Activated naive CD8-positive, alpha-beta T cell treated with anti-CD3 and anti-CD28 coated beads for 36 hours (primary cell): ENCODE measurements at places on chromosomes 6 and 20. TPM values are rescaled to one million over a fixed set of nuclear protein-coding genes. Genes with fewer than 3 reads are reported as not detected.

The ACTL10 gene
- total RNA-seq: 4.1 TPM

The CYP21A2 gene
- total RNA-seq: not detected

DNA sequence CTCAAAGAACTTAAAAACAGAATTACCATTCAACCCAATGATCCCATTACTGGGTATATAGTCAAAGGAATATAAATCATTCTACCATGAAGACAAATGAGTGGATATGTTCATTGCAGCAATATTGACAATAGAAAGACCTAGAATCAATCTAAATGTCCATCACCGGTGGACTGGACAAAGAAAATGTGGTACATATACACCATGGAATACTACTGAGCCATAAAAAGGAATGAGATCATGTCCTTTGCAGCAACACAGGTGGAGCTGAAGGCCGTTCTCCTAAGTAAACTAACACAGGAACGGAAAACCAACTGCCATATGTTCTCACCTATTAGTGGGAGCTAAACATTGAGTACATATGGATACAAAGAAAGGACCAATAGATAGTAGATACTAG, 576.7 kb upstream of the CITED2 start:
- no peak for DNase-seq
- no peak overlapping the region for H3K4me3 ChIP-seq
- peaks cover 1% of the 10 kb centered on the region for H3K36me3 ChIP-seq

DNA sequence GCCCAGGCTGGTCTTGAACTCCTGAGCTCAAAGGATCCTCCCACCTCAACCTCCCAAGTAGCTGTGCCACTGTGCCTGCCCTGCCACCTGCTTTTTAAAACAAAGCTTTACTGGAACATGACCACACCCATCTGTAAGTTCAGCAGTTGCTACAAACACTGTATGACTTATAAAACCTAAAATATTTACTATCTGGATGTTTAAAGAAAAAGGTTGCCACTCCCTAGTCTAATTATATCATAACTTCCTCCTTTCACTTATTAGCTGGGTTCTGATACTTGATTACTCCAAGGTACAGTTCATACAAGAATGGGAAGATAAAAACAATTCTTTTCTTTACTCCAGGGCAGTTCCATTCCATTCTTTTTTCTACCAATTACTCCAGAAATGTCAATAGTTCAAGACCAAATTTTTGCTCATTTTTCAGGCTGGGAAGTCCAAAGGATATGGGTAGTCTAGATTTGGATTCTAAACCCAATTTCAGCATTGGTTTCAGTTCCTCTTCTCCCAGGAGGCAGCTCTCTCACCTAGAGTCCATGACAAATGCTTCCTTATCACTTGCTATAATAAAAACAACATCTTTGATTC, 63.1 kb downstream of the SEC63 start:
- H3K27me3 ChIP-seq: no peaks in the 10 kb centered on the region
- H3K4me1 ChIP-seq: no peaks in the 10 kb centered on the region
- H3K36me3 ChIP-seq: peaks cover 49% of the 10 kb centered on the region
- H3K4me3 ChIP-seq: no peak overlapping the region
- H3K27ac ChIP-seq: no peak overlapping the region

DNA sequence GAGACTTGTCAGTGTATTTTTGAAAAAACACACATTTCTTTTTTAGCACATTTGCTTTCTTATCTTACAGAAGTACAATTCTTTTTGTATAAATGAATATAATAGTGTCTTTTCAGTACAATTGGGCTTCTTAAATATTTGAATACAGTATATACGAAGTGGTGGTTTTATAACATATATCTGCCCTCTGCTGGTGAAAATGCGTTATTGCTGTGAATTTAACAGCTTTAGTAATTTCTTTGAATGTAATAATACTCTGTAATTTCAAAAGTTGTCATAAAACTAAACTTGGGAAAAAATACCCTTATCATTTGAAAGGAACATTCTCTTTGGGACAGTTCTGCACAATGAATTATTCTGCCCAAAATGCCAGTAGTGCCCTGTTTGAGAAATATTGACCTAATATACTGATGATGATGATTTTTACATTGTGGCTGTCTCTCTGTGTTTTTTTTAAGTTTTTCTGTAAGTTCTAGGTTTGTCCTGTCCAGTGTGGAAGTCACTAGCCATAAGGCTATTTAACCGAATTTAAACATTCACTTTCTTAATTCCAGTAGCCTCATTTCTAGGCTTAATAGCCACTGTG, 19.0 kb downstream of the SMAP1 start:
- no peak overlapping the region for H3K4me3 ChIP-seq
- H3K36me3 ChIP-seq: peaks cover 8% of the 10 kb centered on the region
- H3K4me1 ChIP-seq: peaks cover 44% of the 10 kb centered on the region
- no peak for DNase-seq

DNA sequence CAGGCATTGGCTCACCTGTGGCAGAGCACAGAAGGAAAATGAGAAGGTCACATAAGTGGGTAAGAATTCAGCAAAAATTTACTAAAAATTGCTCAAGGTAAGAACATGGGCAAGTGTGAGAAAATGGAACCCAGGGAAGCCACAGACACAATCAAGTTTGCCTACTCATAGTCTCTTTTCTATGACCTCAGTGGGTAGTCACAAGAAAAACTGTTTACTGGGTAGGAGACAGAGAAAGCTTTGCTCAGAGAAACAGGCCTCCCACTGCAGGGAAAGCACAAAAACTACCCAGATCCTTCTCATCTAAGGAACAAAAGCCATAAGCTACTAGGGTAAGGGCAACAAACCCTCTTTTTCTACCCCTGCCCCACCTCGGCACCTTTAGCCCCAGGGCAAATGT, 35.2 kb downstream of the FAM184A start:
- H3K4me1 ChIP-seq: peaks cover 6% of the 10 kb centered on the region
- H3K27me3 ChIP-seq: no peaks in the 10 kb centered on the region
- no peaks in the 10 kb centered on the region for H3K36me3 ChIP-seq
- no peak overlapping the region for H3K4me3 ChIP-seq
- DNase-seq: no peak

GRCh38 chr6:117771403-117771802, 96.1 kb downstream of the NUS1 start:
- no peaks in the 10 kb centered on the region for H3K4me1 ChIP-seq
- peaks cover 5% of the 10 kb centered on the region for H3K27me3 ChIP-seq
- H3K27ac ChIP-seq: no peak overlapping the region
- H3K4me3 ChIP-seq: no peak overlapping the region
- no peak for DNase-seq
